ENCODE measurements at places on chromosomes 3 and 15.

DNA sequence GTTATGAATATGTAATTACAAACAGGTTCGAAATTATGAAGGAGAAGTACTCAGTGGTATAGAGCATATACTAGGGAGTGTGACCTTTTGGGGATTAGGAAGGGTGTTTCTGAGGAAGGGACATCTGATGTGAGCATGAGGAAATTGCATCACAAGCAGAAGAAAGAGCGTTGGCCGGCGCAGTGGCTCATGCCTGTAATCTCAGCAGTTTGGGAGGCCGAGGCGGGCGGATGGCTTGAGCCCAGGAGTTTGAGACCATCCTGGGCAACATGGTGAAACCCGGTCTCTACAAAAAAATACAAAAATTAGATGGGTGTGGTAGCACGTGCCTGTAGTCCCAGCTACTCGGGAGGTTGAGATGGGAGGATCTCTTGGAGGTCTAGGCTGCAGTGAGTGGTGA lies 6.9 kb downstream of the CMTM7 start:
- DNase-seq, result no peak

- DNase-seq, result no peak
Observed at GRCh38 chr3:193564012-193564411, 9.3 kb upstream of the ATP13A4 start.

DNA sequence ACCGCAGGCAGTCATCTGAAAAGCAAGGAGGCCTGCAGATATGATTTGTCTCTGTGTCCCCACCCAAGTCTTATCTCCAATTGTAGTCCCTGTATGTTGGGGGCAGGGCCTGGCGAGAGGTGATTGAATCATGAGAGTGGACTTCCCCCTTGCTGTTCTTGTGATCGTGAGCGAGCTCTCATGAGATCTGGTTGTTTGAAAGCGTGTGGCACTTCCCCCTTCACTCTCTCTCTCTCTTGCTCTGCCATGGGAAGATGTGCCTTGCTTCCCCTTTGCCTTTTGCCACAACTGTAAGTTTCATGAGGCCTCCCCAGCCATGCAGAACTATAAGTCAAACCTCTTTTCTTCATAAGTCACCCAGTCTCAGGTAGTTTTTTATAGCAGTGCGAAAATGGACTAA lies 83.3 kb downstream of the TMCO5A start:
- no peak for DNase-seq

GRCh38 chr3:181699171-181699903 lies 12.4 kb upstream of the SOX2 start:
- no peak for DNase-seq

DNA sequence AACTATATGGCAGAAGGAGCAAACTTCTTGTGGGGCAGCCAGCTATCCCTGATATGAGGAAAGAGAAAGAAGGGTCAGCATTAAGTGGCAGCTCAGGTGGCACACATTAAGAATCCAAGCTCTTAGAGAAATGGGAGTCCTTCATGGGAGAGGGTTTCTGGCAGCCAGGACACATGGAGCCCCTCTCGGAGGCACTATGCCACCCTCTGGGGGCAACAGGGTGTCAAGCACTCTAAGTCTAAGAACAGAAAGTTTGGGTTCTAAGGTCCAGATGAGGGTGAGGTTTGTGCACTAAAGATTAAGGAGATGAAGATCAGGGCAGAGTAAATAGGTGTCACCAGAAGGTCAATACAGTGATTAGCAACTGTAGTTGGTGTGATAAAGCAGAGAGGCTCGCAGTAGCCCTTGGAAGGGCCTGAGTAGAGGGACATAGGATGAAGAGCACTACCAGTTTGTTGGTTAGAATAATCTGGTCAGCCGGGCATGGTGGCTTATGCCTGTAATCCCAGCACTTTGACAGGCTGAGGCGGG lies 89.3 kb downstream of the ST6GAL1 start:
- DNase-seq, result no peak

- no peak for DNase-seq
Observed at GRCh38 chr3:177676148-177676547, 478.9 kb upstream of the TBL1XR1 start.

DNA sequence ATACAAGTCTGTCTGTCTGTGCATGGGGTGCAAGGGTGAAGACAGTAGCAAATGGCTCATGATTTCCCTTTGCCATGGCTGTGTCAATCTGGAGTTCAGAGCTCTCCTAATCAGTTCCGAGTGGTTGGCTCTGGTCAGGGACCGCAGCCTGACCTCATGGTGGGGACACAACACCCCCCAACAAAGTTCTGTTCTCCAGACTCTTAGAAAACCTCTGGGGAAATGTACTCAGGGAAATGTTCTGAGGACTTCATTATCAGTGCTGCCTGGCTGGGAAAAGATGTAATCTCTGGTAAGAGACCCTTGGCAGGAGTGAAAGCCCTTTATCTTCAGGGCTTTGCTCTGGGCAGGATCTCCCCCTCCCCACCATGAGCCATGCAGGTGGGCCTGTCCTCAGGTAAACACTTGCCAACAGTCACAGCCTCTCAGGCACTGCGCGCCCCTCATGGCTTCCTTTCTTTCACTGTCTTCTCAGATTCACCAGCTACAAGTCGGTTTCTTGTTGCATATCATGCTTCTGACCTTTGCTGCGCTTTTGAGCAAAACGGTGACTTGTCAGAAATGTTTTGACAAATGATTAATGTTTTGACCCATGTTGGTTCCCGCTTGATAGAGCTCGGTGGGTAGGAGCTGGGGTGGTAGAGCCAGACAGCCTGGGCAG lies 95.5 kb downstream of the ST6GAL1 start:
- DNase-seq, result no peak

DNA sequence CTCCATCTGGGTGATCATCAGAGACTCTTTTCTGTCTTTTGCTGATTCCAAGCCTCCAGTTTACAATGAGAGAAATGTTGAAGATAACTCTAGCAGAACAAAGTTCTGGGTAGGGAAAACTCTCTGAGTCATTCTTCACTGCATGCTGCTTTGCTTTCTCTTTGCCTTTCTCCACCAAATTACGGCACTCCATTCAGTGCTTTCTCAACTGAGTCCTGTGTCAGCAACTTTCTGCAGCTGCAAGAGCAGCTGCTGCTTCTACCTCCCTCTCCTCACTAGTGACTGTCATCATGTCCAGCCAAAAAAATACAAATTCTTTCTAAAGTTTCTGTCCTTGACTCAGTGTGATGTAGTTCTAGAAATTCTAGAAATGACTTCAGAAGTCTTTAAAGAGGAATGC lies 953.8 kb downstream of the IGSF11 start:
- DNase-seq, result no peak

GRCh38 chr3:14150078-14150477 lies 25.2 kb downstream of the TMEM43 start:
- DNase-seq, result no peak

DNA sequence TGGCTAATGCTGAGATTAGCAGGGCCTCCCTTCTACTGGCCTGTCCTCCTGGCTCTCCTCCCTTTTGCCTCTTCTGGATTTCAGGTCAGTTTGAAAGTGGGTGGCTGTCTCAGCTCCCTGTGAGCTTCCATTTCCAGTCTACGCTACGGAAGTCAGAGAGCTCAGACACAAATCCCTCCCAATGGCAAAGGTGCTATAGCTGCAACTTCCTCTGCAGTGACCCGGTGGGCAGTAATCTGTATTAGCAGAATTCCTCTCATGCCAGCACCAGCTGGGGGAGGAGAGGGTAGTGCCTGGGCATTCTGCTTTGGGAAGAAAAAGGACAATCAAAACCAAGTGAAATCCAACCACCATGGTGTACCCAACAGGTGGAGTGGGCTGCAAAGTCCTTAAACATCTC lies 171.4 kb downstream of the STT3B start:
- DNase-seq, result no peak

- DNase-seq, result no peak
Observed at GRCh38 chr15:45221053-45221599, 30.9 kb upstream of the SLC28A2 start.

GRCh38 chr15:28920781-28921331 lies 35.1 kb downstream of the APBA2 start:
- no peak for DNase-seq

GRCh38 chr15:81942655-81943195 lies 103.1 kb downstream of the MEX3B start:
- no peak for DNase-seq

DNA sequence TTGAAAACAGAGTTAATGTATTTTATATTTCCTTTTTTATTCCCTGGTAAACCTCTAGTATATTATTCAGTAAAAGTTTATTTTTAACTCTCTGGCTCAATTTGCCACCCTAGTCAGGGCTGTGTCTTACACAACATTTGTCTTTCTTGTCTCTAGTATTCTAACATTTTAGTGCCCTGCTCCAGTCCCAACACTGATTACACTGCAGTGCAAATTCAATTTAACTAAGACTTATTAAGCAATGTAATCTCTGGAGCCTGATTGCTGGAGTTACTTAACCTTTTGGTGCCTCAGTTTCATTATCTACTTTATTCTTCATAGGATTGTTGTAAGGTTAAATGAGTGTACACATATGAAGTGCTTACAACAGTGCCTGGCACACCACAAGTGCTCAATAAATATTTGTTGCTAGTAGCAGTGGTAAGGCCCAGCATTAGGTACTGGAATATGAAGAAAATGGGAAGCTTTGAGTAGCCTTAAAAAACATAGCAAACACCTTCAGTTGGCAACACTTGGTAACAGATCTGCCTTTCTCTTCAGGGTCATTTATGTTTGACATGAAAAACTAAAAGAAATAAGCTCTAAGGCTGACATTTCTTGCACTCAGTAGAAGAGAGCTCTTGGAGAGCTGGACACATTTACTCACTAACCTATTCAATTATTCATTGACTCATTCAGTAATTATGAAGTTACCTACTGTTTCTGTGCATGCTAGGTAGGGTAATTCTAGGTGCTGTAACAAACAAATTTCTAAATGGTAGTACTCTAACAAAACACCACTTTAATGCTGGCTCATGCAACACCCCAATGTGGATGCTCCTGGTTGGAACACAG lies 364.5 kb upstream of the EPHA3 start:
- no peak for DNase-seq

- DNase-seq, result no peak
Observed at GRCh38 chr3:66693461-66694031, 192.7 kb upstream of the LRIG1 start.

DNA sequence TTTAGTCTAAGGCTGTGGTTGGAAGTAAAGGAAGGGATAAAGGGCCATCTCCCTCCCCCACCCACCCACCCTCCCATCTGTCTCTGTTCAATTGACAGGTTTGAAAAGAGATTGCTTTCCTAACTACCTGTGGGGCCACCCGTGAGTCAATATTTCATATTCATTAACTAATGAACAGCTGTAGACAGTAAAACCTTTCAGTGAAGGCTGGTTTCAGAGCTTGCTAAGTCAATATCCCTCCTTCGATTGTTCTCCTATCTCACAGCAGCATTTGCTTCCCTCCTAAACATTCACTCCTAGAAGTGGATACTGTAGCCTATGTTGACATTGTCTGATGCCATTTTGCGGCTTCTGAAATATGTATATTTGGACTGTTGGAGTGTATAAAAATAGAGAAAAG lies 85.9 kb upstream of the SYNPR start:
- no peak for DNase-seq

DNA sequence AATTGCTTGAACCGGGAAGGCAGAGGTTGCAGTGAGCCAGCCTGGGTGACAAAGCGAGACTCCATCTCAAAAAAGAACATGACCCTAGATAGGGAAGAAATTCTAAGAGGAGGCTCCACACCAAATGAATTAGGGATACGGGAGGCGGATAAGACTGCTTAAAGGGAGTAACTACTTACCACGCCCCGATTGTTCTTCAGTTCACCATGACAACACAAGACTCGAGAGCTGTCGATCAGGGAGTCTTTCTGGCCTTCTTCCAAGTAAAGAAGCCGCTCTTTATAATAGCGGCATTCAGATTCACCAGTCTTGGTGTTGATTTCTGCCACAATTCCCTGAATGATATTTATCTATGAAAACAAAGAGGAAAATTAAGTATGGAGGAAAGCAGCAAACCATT lies 53.9 kb upstream of the TASOR start:
- DNase-seq, result no peak

DNA sequence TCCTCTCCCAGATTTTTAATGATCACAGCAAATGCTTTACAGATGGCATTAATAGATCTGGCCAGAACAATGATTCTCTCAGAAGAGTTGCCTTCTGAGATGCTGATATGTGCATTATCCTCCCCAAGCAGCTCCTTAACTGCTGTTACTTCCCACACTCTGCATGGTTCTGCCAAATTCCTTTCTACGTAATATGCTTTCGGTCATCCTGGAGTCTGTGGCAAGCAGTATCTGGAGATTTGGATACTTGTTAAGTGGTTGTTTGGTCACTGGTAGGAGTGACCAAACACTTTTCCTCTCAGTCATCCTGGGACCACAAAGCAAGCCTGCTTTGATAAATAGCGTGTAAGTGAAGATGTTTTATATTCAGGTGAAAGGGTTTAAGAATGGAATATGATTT lies 71.1 kb upstream of the CCNL1 start:
- DNase-seq, result no peak

GRCh38 chr3:136952292-136952691 lies 5.5 kb upstream of the IL20RB start:
- DNase-seq, result no peak

DNA sequence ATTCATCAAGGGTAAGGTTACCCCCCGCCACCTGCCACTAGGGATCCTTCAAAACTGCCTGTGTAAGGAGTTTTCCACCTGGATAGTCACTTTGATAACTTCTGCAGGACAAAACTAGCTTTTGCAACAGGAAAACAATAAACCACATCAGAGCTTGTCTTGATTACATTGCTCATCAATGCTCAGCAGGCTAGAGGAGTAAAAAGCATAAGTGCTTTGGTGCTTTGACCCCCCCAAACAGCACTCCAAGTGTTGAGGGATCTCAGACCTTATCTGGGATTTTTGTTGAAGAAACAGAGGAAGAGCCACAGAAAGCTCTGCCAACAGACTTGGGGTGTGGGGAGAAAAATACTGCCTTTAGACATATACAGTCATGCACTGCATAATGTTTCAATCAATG lies 10.8 kb upstream of the PHLDB2 start:
- DNase-seq, result no peak

- no peak for DNase-seq
Observed at GRCh38 chr3:162802228-162802965, 1305.8 kb downstream of the OTOL1 start.

DNA sequence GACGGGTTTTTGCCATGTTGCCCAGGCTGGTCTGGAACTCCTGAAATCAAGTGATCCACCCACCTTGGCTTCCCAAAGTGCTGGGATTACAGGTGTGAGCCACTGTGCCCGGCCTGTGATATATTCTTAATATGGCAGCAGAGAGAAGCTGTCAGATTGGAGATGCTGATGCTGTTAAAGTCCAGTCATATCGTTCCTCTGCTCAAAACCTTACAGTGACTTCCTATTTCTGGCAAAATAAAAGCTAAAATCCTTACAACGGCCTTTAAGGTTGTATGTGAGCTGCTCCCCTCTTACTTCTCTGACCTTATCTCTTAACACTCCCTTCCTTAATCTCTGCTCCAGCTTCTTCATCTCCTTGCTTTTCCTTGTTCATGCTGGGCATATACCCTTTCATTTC lies 26.6 kb upstream of the MGA start:
- DNase-seq, result no peak

- no peak for DNase-seq
Observed at GRCh38 chr15:69559440-69560190, 107.0 kb downstream of the RPLP1 start.

DNA sequence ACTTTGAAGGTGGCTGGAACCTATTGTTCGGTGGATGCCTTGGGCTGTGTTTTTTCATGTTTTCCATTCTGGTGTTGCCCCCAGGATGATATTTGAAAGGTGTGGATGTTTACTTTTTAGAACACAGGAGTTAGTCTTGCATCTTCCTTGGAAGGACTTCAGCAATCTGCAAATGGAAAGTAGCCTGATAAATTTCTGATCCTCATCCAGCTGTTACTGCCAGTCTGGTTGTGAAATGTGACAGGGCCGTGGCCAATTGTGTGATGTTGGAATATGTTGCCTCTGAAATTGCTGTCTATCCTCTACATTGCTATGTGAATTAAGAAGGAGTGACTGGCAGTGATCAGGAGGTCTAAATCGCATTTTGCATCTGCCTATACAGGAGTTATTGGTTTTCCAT lies 382.5 kb upstream of the C2CD4B start:
- DNase-seq, result no peak

Data from nephron progenitor cell (in vitro differentiated cells).